Psoas muscle (tissue), 8 donors: ENCODE measurements at places on chromosomes 5 and 9. TPM values are rescaled to one million over a fixed set of nuclear protein-coding genes. Genes with fewer than 3 reads are reported as not detected.
A peak's percentile ranks its signal among the peaks of the same experiment; 100 is the strongest.

GRCh38 chr5:74174366-74174765 lies 466.2 kb downstream of the ENC1 start:
- H3K4me1 ChIP-seq = no peaks in the 10 kb centered on the region
- no peak overlapping the region for H3K4me3 ChIP-seq
- H3K27me3 ChIP-seq = no peaks in the 10 kb centered on the region

GRCh38 chr9:126443144-126443543 lies 116.5 kb downstream of the MVB12B start:
- no peak for DNase-seq
- H3K27me3 ChIP-seq = no peaks in the 10 kb centered on the region
- H3K36me3 ChIP-seq = no peaks in the 10 kb centered on the region
- no peaks in the 10 kb centered on the region for H3K4me1 ChIP-seq
- no peak overlapping the region for H3K27ac ChIP-seq

GRCh38 chr5:83034528-83035207 lies 42.5 kb downstream of the TMEM167A start:
- no peaks in the 10 kb centered on the region for H3K27me3 ChIP-seq
- H3K4me3 ChIP-seq = no peak overlapping the region
- H3K27ac ChIP-seq = no peak overlapping the region
- no peaks in the 10 kb centered on the region for H3K36me3 ChIP-seq
- no peak for DNase-seq

DNA sequence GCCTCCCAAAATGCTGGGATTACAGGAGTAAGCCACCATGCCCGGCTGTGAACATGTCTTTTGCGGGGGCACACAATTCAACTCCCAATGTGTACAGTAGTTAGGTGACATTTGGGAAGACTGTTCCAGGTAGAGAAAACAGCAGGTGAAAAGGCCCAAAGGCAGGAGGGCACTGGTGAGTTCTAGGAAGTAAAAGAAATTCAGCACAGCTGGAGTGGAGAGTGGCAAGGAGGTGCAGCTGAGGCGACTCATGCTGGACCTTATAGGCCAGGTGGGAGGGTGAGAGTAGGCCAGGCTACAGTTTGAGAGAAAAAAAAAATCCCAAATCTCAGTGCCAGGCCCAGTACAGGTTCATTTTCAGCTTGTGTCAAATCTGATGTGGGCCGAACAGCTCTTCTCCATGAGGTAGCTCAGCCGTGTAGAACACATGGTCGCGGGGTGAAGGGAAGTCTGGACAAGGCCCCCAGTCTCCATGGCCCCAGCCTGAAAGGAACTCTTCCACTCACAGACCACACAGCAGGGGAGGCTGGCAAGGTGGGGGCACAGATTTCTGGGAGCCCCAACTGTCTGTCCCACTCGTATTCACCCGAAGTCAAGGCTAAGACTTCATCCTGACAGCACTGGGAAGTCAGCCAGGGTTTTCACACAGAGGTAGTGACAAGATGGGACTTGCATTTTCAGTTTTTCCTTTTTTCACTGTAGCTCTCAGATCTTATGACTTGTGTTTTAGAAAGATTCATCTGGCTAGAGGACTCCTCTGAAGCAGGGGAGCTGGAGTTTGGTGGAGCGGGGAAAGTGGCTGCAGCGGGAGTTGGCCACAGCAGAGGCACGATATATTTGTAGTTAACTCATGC lies 4.5 kb upstream of the HNRNPAB start:
- DNase-seq = no peak
- no peak overlapping the region for H3K27ac ChIP-seq

- no peak overlapping the region for H3K27ac ChIP-seq
- H3K36me3 ChIP-seq = peaks cover 9% of the 10 kb centered on the region
- no peak for DNase-seq
Measured at GRCh38 chr9:137639303-137640051, 20.7 kb downstream of the EHMT1 start.

GRCh38 chr9:133874659-133875058 lies 117.5 kb downstream of the VAV2 start:
- no peak overlapping the region for H3K27ac ChIP-seq
- H3K27me3 ChIP-seq = no peaks in the 10 kb centered on the region
- H3K4me3 ChIP-seq = no peak overlapping the region
- H3K36me3 ChIP-seq = no peaks in the 10 kb centered on the region
- H3K4me1 ChIP-seq = no peaks in the 10 kb centered on the region

GRCh38 chr5:143119291-143119769 lies 284.2 kb downstream of the NR3C1 start:
- H3K4me3 ChIP-seq = no peak overlapping the region
- no peaks in the 10 kb centered on the region for H3K36me3 ChIP-seq
- DNase-seq = no peak
- no peak overlapping the region for H3K27ac ChIP-seq
- H3K27me3 ChIP-seq = no peaks in the 10 kb centered on the region
- H3K4me1 ChIP-seq = peaks cover 21% of the 10 kb centered on the region

DNA sequence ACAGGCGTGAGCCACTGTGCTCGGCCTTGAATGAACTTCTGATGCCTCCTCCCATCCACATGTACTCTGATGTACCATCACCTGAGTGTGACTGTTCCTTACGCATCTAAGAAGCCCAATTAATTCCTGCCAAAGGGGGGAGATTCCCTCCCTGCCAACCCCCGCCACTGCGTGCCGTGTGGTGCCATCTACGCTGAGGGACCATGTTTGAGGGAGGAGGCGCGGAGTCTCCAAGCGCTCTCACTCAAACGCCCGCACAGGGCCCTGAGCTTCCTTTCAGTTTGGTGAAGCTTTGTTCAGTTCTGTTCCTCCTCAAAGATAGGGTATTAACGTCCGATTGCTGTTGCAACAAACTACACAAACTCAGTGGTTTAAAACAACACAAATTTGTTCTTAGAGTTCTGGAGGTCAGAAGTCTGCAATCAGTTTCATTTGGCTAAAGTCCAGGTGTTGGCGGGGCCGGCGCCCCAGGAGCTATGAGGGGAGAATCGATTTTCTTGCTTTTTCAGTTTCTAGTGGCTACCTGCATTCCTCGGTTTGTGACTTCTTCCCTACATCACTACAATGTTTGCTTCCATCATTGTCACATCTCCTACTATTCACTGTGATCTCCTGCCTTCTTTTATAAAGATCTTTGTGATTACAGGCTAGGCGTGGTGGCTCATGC lies 13.9 kb upstream of the PRXL2C start:
- H3K27ac ChIP-seq = no peak overlapping the region
- no peaks in the 10 kb centered on the region for H3K36me3 ChIP-seq
- no peaks in the 10 kb centered on the region for H3K27me3 ChIP-seq
- DNase-seq = no peak
- no peak overlapping the region for H3K4me3 ChIP-seq
- H3K4me1 ChIP-seq = no peaks in the 10 kb centered on the region

GRCh38 chr5:22431406-22431805 lies 421.7 kb downstream of the CDH12 start:
- H3K4me1 ChIP-seq = no peaks in the 10 kb centered on the region
- no peak overlapping the region for H3K27ac ChIP-seq
- H3K27me3 ChIP-seq = no peaks in the 10 kb centered on the region
- no peak for DNase-seq
- H3K36me3 ChIP-seq = no peaks in the 10 kb centered on the region

DNA sequence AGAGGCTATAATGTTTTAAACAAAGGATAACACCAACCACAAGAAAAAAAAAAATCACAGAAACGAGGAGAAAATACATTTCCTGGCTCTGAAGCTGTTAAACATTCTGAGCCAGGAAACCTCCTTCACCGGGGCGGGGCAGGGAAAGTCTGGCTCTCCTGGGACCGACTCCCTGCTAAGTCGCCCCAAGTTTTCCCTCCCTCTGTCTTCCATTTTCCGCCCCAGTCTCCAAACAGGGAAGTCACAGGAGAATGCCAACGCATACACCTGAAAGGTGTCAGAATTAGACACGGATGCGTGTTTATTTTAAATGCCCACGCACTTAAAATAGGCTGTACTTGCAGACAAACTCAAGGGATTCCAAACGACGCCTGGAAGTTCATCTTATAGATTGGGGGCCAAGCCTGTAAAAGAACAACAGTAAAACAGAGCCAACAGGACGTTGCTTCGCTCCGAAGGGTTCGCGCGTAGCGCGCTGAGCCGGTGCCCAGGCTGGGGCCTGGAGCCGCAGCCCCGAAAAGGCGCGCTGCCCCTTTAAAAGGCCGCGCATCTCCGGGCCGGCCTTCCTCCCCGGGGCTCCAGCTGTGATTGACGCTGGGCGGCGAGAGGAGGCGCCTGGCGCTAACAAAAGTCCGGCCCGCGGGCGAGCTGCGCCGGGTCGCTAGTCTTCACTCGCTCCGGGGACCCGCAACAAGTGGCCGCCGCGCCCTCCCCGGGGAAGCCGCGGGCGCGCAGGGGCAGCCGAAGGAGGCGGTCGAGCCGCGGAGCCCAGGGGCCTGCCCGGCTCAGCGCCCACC lies at the start of gene FBXL7:
TSS of gene FBXL7 (plus strand) at position 653 of the 797 bp plus-strand sequence.
- peak within 1 kb of the TSS; percentile 69 for H3K4me3 ChIP-seq
- no peaks in the 10 kb centered on the region for H3K4me1 ChIP-seq
- DNase-seq = peak; percentile 82
- peak within 1 kb of the TSS; percentile 68 for H3K27ac ChIP-seq
- H3K36me3 ChIP-seq = no peaks in the 10 kb centered on the region
- H3K27me3 ChIP-seq = peaks cover 25% of the 10 kb centered on the region

PCDHGA1 gene
- 1.4 TPM for total RNA-seq
